GM10248 (cell line): ENCODE measurements at places on chromosomes 5 and 9.

- DNase-seq: no peak
Measured at GRCh38 chr5:132445640-132445923, 45.0 kb downstream of the IRF1 start.

GRCh38 chr5:82635561-82636288 lies 357.6 kb upstream of the RPS23 start:
- no peak for DNase-seq

DNA sequence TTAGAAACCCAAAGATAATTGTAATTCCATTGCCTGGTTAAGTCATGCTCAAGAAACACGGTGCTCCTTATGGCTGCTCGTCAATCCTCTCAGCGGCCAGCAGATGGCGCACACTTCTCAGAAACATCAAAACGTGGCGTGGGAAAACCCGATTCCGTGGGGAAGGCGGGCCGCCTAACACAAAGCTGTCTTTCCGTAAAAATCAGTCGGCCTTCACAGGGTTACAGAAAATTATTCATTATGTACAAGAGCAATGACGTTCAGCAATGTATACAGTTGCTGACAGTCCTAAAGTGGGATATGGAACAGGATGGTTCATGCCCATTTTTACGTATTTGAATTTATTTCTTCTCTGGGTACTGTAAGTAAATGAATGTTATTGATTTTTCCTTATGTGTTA lies 83.5 kb downstream of the PDE4D start:
- peak; percentile 64 for DNase-seq

DNA sequence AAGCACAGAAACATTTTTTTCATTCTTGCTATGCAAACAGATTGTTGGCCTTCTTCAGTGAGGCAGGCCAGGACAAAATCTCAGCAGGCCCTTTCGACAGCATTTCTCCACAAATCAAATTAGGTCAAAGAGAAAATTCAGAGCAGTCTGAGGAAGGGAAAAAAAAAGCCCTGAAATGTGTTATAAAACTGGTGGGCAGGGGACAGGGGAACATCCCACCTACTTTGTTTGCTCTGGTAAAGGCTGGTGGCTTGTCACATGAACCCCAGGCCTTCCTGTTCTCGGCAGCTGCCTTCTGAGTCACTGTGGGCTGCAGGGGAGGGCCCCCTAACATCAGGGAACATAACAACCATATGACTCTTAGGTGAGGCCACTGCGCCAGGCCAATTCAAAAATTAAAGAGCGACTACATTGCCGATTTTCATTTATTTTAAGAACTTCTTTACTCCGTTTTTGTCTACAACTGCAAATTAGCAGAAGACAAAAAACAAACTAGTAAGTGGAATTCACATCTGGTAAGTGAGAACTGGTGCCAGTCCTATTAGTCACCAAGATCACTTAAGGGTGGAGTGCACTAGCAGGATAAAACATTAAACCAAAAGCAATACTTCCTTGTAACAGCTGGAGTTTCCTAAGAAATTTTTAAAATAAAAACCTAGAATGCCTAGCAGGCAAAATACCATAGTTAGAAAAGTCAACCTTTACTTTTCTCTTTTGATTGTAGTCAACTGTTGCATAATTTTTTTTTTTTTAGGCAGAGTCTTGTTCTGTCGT lies 46.2 kb upstream of the DENND4C start:
- DNase-seq: peak; percentile 81

GRCh38 chr5:144581044-144581443 lies 410.4 kb downstream of the KCTD16 start:
- no peak for DNase-seq

DNA sequence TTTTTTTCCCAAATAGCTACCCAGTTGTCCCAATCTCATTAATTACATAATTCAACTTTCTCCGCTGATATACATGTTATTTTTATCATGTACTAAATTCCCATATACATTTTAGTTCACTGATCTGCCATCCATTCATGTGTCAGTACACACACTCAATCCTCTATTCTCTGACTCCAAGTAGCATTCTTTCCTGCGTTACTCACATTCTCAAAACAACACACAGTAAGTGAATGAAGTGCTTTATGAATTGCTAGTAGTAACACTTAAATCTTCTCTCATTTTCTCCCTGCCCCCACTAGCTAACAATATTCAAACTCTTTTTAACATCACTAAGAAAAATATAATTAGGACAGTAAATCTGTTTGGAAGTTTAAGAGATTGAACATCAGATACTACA lies 8.9 kb downstream of the ZNF366 start:
- no peak for DNase-seq

DNA sequence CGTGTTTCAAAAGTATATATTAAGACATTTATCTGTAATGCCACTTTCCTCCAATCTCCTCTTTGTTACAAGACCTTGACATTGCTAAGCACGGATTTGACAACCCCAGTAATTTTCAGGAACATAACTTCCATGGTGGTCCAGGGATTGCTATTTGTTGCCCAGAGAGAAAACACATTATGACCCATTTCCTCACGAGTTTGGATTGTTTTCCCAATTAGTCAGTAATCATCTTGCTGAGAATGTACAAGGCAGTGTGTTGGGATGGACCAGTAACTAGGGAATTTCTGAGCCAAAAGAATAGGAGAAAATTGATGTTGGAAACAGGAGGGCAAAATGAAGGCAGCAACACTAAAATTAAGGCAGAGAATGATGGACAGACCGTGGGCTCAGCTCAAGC lies 574.1 kb downstream of the EBF1 start:
- DNase-seq: no peak

- DNase-seq: no peak
Measured at GRCh38 chr9:112921549-112921948, 30.9 kb upstream of the SLC46A2 start.

GRCh38 chr9:107487521-107488374 lies 1.8 kb downstream of the KLF4 start:
- DNase-seq: peak; percentile 40

DNA sequence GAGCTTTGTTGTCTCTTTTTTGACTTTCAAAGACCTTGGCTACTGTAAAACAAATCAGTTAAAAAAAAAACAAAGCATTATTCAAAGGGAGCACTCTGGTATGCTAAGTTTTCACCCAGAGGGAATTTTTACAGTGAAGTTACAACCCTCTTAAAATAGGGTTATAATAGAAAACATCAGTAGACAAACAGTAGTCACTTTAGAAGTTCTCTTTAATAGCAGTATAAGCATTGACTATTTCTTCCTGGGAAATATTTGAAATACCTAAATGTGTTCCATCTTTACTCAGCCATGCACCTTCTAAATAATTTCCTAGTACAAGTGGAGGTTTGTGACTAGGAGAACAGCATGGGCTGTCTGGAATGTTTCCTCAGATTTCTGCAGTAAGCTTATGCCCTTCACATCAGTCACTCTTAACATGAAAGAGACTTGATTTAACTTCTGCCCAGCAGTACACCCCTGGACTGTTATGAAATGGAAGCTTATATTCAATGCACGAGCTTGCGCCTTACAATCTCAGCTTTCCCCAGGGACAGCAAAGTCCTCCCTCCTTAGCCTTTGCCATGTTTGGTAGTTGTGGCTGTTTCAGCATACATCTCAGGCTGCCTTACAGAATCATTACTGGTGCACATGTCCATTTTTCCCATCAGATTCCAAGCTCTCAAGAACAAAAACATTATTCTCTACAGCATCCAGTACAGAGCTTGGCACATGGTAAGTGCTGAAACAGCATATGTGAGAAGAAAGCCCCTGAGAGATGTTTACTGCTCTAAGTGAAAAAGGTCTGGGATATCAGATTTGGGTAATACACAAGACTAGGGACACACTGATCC lies 191.5 kb downstream of the ZNF608 start:
- DNase-seq: no peak

GRCh38 chr5:126680191-126680817 lies 79.6 kb downstream of the PHAX start:
- peak; percentile 22 for DNase-seq

- DNase-seq: no peak
Measured at GRCh38 chr9:134937566-134938345, 20.0 kb upstream of the FCN1 start.

DNA sequence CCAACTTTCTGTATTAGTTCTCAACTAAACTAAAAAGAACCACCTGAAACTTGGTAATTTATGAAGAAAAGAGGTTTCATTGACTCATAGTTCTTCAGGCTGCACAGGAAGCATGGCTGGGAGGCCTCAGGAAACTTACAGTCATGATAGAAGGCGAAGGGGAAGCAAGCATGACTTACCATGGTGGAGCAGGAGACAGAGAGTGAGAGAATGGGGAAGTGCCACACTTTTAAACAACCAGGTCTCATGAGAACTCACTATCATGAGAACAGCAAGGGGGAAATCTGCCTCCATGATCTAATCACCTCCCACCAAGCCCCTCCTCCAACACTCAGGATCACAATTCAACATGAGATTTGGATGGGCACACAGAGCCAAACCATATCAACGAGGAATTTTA lies 123.5 kb downstream of the DEPDC1B start:
- no peak for DNase-seq

- no peak for DNase-seq
Measured at GRCh38 chr9:77125665-77126064, 51.7 kb upstream of the VPS13A start.

- no peak for DNase-seq
Measured at GRCh38 chr5:56169281-56169680, 63.8 kb downstream of the ANKRD55 start.

DNA sequence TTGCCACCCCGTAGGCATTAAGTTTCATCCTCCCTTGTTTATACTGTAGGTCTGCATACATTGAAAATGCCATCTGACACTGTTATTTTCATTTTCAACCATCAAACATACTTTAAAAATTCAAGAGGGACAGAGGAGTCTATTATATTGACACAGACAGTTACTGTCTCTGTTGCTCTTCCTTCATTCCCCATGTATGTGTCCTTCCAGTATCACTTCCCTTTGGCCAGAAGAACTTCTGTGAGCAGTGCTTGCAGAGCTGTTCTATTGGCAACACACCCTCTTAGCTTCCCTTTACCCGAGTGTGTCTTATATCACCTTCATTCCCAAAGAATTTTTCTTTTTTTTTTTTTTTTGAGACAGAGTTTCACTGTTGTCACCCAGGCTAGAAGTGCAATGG lies 42.8 kb downstream of the RASGEF1C start:
- DNase-seq: no peak

GRCh38 chr5:45862763-45863162 lies 166.6 kb upstream of the HCN1 start:
- DNase-seq: no peak

GRCh38 chr5:122937914-122938313 lies 92.5 kb downstream of the SNX24 start:
- DNase-seq: no peak

DNA sequence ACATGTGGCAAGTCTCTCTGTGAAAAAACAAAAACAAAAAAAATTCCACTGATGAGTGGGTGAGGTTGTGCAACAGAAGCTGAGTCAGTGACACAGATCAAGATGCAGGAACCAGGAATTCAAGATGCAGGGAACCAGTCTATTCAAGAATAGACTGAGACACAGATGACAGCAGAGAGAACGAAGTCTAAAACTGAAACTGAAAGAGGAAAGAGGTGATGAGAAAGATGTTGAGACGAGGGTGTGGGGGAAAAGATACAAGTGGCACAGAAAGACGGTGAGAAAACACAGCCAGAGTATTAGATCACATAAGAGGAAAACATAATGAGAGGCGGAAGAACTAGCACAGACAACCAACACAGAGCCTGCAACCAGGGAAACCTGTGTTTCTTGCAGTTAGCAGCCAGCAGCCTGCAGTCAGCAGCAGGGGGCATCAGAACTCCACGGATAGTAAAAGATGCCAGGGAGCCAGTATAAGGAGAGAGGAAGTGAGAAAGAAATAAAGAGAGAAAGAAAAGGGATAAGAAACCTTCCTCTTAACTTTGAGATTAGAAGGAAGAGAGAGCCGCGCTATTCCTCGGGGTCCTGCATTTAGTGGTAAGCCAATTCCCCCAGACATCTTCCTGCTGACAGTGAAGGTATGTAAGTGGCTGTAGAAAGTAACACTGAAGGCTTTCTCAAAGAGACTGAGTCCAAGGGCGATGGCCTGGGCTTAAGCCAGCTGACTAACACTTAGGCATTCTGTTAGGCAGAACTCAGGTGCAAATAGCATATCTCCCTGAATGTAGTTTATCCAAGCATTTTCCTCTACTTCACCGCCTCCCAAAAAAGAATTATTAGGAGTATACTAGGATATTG lies 79.0 kb downstream of the TLR4 start:
- DNase-seq: peak; percentile 24

GRCh38 chr5:71860048-71860447 lies 141.0 kb downstream of the CARTPT start:
- no peak for DNase-seq

DNA sequence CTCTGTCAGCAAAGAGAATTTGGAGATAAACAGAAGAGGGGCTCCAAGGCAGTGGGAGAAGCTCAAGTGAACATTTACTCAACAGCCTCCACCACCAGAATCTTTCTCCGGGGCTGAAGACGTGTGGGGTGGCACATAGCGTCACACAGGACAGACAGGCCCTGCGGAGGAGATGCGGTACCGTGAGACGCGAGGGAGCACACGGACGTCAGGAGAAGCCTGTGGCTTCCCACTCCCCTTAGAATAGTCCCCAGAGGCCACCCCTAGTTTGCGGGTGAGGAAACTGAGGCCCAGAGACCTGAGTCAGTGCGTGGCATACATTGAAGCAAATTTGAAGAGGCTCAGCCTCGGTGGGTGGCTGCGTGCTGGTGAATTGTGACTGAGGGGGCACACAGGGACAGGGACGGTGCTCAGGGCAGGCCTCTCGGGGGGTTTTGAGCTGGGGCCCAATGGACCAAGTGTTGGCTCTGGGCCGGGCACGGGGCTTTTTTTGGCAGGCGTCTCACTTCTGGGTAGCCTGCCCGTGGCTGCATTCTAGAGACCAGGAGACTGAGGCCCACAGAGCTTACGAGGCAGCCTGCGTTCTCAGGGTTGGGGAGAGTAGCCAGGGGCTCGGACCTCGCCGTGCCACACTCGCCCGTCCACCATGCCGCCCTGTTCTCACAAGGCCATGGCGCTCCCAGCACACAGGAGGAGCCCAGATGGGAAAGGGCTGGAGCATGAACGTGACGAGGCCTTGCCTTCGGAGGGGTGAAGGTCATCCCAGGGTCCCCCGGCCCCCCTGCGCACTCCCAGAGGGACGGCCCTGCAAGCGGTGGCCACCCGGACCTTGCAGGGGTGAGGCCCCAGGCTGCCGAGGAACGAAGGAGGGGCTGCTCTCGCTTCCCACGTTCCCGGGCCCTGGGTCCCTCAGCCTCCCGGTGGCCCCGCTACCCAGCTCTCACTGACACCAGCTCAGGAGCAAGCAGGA lies 220.6 kb downstream of the C9orf50 start:
- no peak for DNase-seq

- no peak for DNase-seq
Measured at GRCh38 chr5:2754581-2755075, 3.2 kb upstream of the IRX2 start.

GRCh38 chr9:16884373-16884772 lies 13.9 kb upstream of the BNC2 start:
- no peak for DNase-seq
